ENCODE measurements at places on chromosomes 3 and 15.
A peak's percentile ranks its signal among the peaks of the same experiment; 100 is the strongest.

DNA sequence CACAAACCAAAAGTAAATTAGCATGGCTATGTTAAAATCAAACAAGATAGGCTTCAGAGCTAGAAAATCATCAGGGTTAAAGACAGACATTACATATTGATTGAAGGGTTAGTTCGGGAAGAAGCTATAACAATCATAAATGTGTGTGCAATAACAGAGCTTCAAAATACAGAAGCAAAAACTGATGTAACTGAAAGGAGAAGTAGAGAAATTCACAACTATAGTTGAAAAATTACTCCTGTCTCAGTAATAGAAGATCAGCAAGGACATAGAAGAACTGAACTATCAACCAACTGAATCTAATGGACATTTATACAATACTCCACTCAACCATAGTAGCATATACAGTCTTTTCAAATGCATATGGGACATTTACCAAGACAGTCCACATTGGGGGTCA, 59.4 kb downstream of the MCTP2 start:
- no peak for DNase-seq

DNA sequence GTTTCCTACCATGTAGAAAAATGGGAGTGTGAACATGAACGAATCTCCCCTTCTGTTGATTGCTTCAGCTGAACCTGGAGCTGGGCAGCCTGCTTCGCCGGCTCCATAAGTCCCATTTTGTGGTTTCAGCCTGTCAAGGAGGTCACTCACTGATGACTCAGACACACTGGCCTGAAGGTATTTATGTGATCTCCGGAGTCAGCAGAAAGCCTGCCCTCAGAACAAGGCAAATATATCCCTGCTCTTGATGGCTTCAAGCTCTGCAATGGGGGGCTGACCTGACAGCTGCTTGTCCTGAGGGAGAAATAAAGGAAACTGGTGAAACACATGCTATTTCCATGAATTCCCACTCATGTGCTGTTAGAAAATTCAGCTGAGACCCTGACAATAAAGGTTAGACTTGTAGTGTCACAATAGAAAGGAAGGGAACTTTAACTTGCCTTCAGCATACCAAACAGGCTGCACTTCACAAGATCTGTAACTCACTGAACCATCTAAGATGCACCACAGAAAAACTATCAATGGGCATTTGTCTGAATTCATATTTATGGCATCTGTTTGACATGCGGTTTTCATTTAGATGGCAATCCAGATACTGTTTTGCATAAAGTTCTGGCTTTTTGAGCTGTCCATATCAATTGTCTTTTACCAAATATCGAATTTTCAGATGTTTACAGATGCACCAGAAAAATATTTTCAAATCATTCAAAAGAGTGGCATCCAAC, 282.0 kb upstream of the VEPH1 start:
- no peak for DNase-seq

GRCh38 chr3:184344579-184345316, 7.3 kb downstream of the FAM131A start:
- DNase-seq = no peak

DNA sequence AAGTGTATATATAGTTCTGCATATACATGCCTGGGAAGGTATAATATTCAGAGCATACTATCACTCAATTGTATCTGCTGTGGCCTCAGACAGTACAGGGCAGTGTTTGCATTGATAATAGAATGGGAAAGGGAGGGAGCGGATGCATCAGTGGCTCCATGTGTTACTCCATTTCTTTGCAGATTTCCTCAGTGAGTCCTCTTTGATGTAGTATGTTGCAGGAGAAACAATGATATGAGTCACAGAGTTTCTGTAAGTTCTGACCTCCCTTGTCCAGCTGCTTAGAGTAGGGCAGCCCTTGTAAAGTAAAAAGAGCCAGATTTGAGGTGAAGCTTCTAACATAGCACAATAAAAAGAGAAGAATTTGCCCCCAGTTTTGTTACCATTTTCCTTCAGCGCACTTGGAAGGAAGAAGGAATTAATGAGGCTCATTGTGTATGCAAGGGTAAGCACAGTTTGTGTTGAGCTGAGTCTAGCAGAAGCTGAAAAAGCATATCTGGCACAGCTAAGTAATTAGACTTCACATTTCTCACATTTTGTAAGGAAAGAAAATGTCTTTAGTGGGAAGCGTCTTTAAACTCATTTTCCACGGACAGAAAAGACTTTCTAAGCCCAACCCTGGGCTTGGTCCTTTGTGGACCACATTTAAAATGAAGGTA, 555.8 kb upstream of the IL12A start:
- no peak for DNase-seq

GRCh38 chr3:67564008-67564407, 90.4 kb downstream of the SUCLG2 start:
- DNase-seq = no peak

- DNase-seq = peak; percentile 65
Observed at GRCh38 chr3:142279965-142280590, 54.7 kb upstream of the GK5 start.

DNA sequence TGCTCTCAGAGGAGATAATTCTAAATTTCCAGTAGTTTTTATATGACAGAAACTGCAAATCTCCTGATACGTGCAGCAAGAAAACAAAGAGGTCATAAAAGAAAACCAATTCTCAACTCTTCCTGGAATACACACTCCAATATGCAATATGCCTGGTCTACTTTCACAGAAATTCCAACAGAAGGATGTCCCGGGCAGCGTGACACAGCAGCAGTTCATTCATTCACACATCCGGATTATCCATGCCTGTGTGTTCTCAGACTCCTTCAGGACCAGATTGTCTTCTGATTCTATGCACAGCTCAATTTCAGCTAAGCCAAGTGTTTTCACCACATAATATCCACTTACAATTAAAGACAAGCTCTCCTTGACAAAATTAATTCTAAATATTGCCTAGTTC, 64.3 kb downstream of the FBN1 start:
- no peak for DNase-seq

DNA sequence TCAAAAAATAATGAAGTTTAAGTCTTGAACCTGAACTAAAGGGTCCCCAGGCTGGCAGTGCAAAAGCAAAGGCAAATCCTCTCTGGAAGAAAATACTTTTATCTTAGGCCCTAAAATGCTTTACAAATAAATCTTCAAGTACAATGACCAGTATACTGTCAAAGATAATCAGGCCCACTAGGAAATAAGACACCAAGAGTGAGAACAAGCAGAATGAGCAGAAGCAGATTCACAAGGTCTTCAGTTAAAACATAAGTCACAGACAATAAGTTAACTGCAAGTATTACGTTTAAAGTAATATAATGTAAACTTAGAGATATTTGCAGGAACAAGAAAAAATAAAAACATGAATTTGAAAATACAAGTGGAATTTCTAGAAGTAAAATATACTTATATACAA, 42.2 kb upstream of the IGSF10 start:
- no peak for DNase-seq

DNA sequence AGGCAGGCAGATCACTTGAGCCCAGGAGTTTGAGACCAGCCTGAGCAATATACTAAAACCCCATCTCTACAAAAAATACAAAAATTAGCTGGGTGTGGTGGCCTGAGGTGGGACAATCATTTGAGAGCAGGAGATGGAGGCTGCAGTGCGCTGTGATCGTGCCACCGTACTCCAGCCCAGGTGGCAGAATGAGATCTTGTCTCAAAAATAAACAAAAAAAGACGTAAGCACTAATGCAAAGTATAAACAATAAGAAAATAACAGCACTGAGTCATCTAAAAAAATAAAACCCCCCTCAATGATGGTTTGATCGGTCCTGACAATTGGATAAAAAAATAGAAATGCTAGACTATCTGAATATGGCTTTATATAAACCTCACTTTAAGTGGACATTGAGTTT, 3.6 kb downstream of the PPP1R2 start:
- no peak for DNase-seq

GRCh38 chr15:31265871-31266711, 60.5 kb upstream of the KLF13 start:
- DNase-seq = no peak

DNA sequence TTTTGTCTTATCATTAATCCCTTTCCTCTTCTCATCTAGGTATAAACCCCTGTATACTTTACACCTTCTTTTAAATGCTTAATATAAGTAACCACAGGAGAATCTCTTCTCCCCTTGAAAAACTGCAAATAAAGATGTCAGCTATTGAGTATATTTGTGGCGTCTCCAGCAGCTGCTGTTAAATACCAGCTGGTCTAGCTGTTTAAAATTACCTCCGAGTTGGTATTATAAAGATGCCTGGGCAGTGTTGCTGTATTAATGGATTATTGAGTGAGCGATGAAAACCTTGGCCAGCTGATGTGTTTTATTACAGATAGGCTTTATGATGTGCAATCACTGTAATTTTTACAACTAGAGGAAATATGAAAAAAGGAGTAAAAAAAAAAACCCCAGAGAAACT, 388.1 kb downstream of the TBC1D5 start:
- no peak for DNase-seq

Measured in NCI-H345 (cell line).